AG20443 (cell line): ENCODE measurements at places on chromosomes 3 and 15.
A peak's percentile ranks its signal among the peaks of the same experiment; 100 is the strongest.

GRCh38 chr3:145780301-145780700 lies 380.7 kb downstream of the PLOD2 start:
- DNase-seq, result no peak

DNA sequence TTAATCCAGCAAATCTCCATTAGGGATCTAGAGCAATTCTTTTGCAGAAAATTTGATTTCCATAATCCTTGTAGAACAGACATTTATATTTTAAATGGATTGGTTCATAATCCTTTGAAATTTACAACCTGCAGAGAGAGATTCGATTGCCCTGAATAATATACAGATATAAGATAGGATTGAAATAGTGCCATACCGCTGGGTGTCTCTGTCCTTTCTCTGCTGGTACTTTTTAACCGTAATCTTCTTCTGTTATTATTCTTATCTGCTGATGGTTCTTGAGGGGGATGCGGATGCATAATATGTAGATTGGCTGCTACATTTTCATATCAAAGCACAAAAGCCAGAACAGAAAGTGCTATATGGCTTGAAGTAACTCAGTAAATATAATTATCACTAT lies 182.2 kb downstream of the CFAP20DC start:
- DNase-seq, result no peak

DNA sequence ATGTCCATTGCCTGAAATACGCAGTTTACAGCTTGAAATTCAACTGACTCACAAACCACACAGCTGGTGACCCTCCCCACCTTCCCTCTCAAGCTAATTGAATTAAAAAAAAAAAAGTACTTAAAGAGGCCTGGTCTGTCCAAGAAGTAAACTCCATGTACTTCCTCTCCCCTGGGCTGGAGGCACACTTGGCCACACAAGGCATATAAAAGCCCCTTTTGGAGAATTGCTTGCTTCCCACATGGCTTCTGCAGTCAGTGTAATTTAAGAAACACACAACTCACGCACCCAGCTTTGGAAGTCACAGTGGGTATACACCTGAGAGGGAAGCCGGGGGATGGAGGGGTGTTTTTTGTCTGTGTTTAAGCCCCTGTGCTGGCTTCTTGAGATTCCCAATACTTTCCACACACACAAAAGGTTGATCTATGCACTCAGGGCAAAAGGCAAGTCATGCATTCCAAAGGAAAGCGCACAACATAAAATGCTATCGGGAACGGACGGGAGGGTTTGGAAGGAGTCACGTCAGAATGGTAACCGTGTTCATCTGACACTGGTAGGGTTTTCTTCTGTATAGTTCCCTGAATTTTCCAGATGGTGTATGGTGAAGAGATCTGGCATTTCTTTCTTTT lies 106.6 kb upstream of the ALDH1A3 start:
- no peak for DNase-seq

DNA sequence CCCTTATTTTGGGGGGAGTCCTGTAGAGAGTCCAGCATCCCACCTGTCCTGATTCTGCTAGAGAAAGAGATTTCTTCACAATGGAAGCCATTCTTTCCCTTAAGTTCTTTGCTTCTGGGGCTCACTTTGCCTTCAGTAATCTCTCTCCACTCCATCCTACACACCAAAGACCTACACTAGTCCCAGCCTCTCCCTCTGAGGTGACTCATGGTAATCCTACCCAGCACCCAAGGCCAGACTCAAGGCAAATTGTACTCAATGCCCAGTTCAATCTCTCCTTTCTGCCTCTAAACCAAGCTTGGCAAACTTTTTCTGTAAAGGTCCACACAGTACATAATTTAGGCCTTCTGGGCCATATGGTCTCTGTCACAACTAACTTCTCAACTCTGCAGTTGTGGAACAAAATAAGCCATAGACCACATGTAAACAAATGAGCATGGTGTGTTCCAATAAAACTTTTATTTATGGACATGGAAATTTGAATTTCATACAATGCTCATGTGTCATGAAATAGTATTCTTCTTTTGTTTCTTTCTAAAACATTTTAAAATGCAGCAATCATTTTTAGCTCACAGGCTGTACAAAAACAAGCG lies 72.5 kb downstream of the MRPL46 start:
- no peak for DNase-seq

DNA sequence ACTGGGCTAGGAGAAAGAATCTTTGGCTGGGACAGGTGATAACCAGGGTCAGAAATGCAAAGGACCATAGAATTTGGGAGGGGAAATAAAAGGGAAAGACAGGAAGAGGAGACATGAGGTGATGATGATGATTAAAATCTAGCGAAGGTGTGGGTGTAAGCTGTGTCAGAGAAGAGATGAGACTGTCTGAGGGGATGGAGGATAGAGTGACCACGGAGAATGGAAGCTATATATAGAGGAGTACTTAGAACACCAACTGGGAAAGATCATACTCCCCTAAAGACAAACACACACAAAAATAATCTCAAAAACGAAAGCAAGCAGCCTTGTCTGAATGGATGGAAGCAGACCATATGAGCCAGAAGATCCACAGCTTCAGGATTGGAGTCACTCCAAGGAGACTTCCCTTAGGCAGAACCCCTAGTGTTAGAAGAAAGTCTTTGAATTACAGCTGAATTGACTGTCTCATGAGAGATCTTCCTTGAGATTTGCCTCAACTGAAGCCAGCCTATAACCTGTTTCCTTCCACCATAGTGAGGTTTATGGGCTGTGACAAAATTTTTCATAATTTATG lies 115.2 kb upstream of the DAZL start:
- DNase-seq, result no peak

GRCh38 chr3:149936812-149937230 lies 33.9 kb downstream of the PFN2 start:
- peak; percentile 58 for DNase-seq

- DNase-seq, result no peak
Measured at GRCh38 chr3:48140336-48140757, 47.9 kb downstream of the CDC25A start.

GRCh38 chr3:18046131-18046915 lies 303.9 kb upstream of the TBC1D5 start:
- peak; percentile 14 for DNase-seq

DNA sequence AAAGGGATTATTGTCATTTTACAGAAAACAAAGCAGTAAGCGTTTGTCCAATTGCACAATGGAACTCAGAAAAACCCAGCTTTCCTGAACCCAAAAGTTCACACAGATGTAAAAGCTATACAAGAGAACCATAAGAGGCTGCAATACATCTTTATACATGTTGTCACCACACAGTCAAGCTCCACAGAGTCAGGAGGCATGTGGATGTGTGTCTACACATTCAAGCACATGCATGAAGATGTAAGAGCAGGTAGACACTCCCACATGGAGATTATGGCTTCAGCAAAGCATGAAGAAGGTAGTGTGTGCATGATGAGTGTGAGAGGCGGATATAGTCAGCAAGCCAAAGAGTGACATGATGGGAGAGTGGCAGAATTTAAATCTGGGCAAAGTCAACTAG lies 124.7 kb upstream of the THBS1 start:
- no peak for DNase-seq

DNA sequence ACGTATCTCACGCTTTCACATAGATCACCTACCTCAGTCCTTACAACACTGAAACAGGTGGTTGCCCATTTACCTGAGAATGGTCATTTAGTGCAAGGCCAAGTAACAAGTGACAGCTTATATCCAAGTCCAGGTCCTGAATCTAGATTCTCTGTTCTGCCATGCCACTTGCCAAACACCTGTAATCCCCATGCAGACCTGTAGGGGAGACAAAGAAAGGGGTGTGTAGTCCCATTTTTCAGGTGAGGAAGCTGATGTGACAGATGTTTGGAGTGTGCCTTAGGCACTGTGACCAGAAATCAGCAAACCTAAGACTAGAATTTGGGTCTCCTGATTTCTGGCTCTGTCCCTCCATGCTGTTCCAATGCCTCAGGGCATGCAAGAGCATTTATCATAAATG lies 12.7 kb downstream of the ZNF35 start:
- DNase-seq, result no peak

DNA sequence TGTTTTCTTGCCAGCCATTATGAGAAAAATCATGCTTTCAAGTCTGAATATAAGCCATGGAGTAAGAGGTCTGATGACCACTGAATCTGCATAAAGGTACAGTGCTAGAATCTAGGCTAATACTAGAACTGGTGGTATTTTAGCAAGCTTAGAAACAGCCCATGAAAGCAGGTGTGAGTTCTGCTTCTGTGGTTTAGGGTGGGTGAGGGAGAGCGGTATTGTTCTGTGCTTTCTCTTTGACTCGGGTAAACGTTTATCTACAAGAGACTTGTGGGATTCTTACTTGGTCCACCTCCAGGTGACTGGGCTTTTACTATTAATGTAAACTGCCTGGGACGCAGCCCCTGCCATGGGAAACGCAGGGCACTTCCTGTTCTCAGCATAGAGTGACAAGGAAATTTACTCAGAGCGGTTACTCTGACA lies 55.2 kb downstream of the PGPEP1L start:
- no peak for DNase-seq

GRCh38 chr3:13484851-13485590 lies 4.9 kb downstream of the HDAC11 start:
- DNase-seq, result peak; percentile 59

DNA sequence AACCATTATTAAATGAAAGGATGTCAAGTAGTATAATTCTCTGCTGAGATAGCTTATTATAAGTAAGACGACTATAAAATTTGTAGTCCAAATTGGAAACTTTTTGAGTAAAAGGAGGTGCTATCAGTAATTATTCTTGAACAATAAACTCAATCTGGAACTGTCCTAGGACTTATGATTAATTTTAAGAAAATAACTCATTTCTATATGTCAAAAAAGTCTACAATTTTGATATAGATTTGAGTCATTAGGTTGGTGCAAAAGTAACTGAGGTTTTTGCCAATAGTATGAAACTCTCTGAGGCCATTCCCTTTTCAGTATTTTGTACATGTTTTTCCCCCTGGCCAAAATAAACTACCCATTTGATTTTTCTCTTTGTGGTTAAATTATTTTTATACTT lies 41.0 kb downstream of the LEKR1 start:
- DNase-seq, result no peak

GRCh38 chr3:114632757-114633424 lies 339.1 kb downstream of the TIGIT start:
- DNase-seq, result no peak

- DNase-seq, result no peak
Measured at GRCh38 chr3:144106970-144107369, 135.3 kb downstream of the DIPK2A start.

GRCh38 chr3:59886790-59887189 lies 837.0 kb upstream of the CFAP20DC start:
- no peak for DNase-seq

GRCh38 chr3:13009132-13009945 lies 63.9 kb downstream of the IQSEC1 start:
- DNase-seq, result no peak

- DNase-seq, result no peak
Measured at GRCh38 chr3:140843656-140844055, 98.0 kb upstream of the SLC25A36 start.

DNA sequence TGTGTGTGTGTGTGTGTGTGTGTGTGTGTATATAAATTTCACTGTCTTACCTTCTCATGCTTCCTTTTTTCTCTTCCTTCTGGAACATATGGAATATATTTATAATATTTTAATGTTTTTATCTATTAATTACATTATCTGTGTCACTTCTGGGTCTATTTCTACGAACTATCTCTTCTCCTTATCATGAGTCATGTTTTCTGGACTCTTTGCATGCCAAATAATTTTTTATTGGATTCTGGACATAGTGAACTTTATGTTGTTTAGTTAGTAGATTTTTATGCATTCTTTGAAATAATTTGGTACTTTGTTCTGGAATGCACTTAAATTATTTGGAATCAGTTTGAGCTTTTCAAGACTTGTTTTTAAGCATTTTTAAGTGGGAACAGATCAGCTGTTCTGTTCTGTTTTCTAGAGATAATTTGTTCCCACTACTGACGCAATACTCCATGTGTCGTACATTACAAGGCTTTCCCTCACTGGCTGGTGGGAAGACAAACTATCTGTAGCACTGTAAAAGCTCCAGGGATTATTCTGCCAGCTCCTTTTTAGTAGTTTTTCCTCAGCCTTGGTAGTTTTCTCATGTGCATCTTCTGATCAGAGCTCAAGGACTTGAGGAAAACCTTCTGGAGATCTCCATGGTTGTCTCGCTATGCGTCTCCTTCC lies 302.0 kb downstream of the CLSTN2 start:
- no peak for DNase-seq

DNA sequence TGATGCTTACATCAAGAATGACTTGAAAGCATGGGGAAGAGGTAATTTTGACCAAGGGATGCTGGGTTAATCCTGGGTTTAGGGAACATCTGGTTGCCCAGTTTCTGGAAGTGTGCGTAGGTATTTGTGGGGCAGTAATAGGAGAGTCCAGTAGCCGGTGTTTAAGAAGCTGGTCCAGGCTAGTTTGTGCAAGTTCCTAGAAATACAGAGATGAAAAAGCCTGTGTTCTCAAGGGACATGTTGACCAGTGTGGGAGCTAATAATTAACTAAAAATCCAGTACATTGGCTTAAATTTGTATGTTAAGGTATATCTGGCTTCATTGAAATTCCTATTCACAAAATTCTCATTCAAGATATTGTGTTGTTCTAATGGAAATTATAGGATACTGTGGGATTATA lies 51.2 kb downstream of the UBE2E2 start:
- DNase-seq, result no peak

DNA sequence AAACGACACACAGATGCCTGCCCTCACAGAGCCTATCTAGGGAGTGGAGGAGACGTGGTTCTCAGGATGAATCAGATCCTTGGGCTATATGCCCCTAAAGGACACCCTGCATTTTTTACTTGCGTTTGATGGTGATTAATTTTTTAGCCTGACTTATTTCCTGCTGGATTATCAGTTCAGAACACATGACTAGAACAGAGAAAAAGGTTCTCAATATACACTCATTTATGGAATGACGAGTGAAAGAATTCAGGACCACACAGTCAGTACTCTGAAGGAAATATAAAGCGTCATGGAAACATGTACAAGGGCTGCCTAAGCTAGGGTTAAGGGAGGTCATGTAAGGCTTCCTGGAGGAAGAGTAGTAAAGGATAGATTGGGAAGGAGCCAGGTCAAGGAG lies 121.8 kb downstream of the SSR3 start:
- no peak for DNase-seq

GRCh38 chr3:189631409-189631808 lies 220 bp downstream of the TP63 start:
- DNase-seq, result no peak

GRCh38 chr3:99319961-99320360 lies 318.4 kb upstream of the COL8A1 start:
- peak; percentile 67 for DNase-seq

DNA sequence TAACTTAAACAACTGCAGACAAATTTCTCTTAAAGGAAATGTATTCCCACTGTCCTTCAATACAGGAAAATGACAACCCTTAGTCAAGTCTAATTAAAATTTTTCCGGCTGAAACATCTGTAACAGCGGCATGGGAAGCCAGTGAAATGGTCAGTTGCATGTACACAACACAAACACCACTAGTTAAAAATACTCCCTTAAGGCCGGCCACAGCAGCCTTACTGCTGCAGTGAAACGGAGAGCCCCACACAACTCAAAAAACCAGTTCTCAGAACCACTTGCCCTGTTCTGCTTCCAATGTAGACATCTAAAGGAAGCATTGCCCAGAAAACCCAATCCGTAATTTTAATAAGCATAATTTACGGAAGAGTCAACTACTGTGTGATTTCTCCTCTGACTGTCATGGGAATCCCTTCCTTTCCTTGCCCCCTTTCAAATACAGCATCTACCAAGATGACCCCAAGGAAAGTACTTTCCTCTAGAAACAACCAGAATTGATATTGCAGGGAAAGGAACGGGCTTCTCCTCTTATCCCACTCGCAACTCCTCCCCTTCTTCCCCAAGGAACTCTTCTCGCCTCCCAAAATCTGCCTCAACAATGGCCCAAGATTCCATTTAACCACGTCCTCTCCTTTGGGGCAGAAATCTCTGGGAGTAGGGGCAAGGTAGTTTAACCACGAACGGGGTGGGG lies 1.6 kb downstream of the FBN1 start:
- no peak for DNase-seq
